GM10248 (cell line): ENCODE measurements at places on chromosomes 3 and 15.

- no peak for DNase-seq
Observed at GRCh38 chr3:149454746-149455145, 19.8 kb upstream of the TM4SF4 start.

- DNase-seq: peak; percentile 65
Observed at GRCh38 chr15:50107591-50108408, 11.2 kb downstream of the ATP8B4 start.

DNA sequence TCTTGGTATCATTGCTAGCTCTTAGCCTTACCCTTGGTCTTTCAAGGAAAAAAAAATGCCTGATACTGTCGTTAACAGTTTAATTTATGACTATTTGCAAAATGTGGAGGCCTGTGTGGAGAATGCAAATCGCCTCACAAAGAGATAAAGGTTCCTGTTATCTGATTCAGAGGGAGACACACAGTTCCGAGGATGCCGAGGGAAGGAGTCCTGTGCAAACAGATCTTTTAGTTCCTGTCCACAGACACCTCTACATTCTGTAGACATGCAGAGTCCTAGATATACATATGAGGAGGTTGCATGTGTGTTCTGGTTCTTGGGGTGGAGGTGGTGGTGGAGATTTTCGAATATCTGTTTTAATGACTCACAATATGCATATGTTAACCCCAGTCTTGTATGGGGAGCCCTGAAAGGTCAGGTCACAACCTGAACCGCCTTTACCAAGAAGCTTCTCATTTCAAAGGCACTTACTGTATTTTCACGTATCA, 5.7 kb downstream of the NR2F2 start:
- no peak for DNase-seq

DNA sequence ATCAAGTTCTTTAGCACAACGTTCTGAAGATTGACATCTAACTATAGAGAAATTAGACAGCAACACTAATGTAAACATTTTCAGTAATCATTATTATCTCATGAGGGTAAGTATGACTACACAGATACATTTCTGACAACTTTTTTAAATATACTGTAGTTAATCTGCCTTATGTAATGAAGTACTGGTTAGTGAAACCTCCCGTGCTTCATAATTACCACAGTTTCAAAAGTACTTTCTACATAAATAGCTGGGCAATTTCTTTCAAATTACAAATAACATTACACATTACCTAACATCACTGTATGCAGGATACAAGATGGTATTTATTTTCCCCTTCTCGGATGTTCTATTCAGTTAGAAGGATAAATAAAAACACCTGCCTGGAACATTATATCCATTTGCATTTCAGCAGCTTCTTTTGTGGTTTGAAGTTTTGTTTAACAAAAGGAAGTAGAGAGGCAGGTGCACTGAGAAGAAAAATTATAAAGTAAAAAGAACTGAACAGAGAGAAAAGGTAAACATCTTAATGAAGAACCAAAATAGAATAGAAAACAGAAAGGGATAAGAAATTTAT, 1241.5 kb upstream of the GBE1 start:
- no peak for DNase-seq

DNA sequence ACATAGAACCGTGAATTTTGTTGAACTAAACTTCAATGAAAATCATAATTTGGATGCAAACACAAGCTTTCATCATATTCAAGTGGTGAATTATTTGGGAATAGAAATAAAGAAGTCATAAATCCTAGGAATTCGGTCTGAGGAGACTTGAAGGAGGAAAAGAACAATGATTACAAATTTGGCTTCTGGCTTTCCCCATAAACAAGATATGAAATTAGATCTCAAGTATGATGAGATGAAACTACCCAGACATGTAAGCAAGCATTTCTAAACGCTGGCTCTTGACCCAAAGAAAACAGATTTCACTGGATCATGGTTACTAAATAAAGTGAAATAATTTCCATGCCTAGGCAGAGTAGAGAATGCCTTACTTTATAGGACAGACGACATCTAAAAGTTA, 146.9 kb upstream of the LRTM1 start:
- no peak for DNase-seq

GRCh38 chr3:126908752-126909275, 74.1 kb upstream of the PLXNA1 start:
- DNase-seq: no peak

GRCh38 chr3:143165211-143165610, 45.6 kb downstream of the CHST2 start:
- DNase-seq: no peak

GRCh38 chr3:130263708-130264107, 81.8 kb upstream of the COL6A5 start:
- DNase-seq: no peak

DNA sequence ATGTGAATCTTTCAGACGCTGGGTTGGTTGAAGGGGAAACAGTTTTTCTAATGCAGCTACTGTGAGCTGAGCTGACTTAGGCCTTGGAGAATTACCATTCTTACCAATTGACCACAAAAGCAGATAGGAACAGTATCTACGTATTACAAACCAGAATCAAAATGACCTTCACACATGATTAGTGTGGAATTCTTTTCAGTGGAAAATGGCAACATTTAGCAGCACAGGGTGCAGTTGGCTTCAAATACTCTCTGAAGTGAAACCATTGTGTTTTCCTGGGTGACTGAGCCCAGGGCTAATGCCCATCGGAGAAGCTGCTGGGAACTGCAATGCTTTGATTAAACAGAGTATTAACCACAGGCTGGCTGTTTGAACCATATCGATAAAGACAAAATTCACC, 40.2 kb upstream of the GOLGA8J start:
- no peak for DNase-seq

DNA sequence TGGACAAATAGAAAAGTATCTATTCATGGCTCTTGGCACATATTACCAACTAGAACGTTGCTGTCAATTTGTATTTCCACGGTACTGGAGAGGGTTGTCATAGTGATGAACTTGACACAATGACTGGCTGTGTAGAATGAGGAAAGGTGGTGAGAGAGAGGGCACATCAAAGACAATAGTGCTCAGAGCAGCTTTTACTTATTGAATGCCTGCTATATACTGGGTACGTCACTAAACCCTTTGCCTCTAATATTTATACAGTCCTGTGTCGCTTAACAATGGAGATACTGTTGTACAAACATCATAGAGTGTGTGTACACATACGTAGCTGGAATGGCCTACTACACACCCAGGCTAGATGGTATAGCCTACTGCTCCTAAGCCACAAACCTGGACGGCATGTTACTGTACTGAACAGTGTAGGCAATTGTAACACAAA, 8.3 kb downstream of the TMPRSS7 start:
- no peak for DNase-seq
